ENCODE measurements at places on chromosomes 1 and 21.

- no peak for DNase-seq
Observed at GRCh38 chr1:167111868-167112709, 18.2 kb downstream of the STYXL2 start.

- DNase-seq: peak; percentile 78
Observed at GRCh38 chr1:155323729-155324036, 3.0 kb downstream of the RUSC1 start.

DNA sequence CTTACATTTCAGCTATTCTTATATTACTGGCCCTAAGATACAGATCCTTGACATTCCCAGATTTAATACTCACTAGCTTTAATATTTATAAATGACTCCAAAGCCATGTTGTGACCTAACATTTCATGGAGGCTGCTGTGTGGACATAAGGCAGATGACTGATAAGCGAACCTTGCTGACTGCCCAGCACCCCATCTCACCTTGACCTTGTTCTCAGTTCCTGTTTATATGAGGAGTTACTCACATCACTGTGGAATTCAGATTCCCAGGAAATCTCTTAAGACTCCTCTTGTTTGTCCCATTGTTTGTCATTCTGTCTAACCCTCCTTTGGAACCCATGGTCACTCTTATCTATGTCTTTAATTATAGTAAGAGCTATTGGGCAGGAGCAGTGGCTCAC is 21.9 kb downstream of the RAB3B start:
- no peak for DNase-seq

- no peak for DNase-seq
Observed at GRCh38 chr1:45530632-45531135, 9.0 kb upstream of the PRDX1 start.

GRCh38 chr1:26358411-26359384 is 4.8 kb upstream of the CRYBG2 start:
- peak; percentile 54 for DNase-seq

DNA sequence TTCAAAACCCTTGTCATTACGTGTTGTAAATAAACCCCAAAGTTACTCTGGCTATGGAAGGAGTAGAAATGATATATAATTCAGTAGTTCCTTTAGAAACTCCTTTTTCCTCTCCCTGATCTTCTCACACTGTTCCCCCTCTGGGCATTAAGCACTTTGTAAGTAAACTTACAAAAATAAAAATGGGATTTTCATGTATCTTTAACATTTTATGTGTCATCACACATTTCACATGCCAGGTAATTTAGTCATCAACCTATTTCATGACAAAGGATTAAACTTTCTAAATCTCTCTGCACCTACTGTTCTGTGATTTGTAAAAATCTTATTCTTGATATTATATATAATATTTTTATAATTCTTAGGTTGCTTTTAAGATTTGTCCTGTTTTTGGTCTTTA is 176.9 kb downstream of the NEK7 start:
- DNase-seq: no peak

DNA sequence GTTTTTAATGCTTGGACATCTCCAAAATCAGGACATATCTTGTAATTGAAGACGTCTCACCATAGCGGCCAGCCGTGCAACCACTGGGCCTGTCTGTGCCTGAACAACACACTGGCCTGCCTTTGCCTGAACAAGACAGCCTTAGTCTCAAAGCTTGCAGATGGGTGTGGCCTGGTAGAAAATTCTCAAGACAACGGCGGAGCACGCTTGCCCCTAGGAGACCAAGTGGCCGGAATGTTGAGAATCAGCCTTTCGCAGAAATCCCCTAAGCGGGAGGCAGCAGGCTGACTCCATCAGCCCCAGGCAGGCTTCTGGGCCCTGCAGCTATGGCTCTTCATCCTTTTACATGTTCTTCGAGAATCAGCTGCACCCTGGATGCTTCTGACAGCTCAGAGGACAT is 98.0 kb upstream of the C1orf174 start:
- no peak for DNase-seq

- no peak for DNase-seq
Observed at GRCh38 chr21:35697321-35697808, 363.0 kb downstream of the SETD4 start.

DNA sequence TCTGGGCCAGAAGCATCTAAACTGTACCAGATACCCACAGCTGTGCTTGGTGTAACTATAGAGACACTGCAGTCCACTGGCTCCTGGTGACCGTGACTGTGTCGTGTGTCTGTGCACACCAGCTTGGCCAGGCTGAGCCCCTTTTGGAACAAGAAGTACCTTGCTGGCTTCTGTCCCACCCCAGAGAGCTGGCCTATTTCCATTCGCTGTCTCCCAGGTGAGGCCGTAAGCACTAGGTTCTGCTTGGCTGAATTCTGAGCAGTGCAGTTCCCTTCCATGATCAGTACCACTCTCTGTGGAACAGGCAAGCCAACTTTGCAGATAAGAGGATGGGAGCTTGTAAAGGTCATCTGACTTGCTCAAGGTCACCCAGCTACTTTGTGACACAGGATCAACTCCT is 119.9 kb upstream of the DNAH14 start:
- DNase-seq: no peak

DNA sequence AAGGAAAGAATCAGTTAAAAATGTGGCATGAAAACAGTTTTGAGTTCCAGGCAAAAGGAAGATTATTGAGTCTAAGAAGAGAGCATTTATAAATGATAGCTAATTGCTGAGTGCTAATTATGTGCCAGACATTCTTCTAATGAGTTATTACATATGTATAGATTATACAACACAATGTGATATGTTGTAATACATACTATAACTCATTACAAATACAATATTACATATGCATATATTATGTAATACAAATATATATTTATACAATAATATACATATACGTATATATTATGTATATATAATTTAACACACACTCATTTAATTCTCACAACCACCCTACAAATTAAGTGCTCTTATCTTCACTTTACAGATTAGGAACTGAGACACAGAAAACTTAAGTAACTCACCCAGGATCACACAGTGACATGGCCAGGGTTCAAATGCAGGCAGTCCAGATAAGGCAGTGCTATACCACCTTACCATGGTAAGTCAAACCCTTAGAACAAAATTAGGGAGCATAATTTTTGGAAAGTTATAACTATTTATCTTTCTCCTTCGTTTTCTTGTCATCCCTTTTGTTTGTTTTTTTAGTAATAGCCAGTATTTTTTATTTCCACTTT is 4.0 kb downstream of the SORT1 start:
- no peak for DNase-seq

GRCh38 chr1:19616489-19616888 is 27.6 kb upstream of the NBL1 start:
- no peak for DNase-seq

All from stimulated activated CD4-positive, alpha-beta T cell treated with anti-CD3 and anti-CD28 coated beads, Interleukin-4, amount 100 ng/mL, for 1 hour (primary cell).